Lower leg skin (tissue), 4 donors: ENCODE measurements at places on chromosomes 6 and 20. TPM values are rescaled to one million over a fixed set of nuclear protein-coding genes. Genes with fewer than 3 reads are reported as not detected.

Gene FGD2
- total RNA-seq: 9.2 TPM

Gene ULBP2
- 0.68 TPM for total RNA-seq

Gene GLP1R
- 0.10 TPM for total RNA-seq

Gene ADA
- total RNA-seq: 8.4 TPM

Gene FAM83C
- 72.1 TPM for total RNA-seq

Gene CST7
- 0.42 TPM for total RNA-seq

Gene XKR7
- total RNA-seq: not detected

Gene SSTR4
- total RNA-seq: not detected

Gene KDM1B
- total RNA-seq: 27.9 TPM
